Stimulated activated CD8-positive, alpha-beta memory T cell treated with anti-CD3 and anti-CD28 coated beads, Interleukin-15, amount 100 ng/mL, for 48 hours (primary cell): ENCODE measurements at places on chromosomes 4 and X.
A peak's percentile ranks its signal among the peaks of the same experiment; 100 is the strongest.

DNA sequence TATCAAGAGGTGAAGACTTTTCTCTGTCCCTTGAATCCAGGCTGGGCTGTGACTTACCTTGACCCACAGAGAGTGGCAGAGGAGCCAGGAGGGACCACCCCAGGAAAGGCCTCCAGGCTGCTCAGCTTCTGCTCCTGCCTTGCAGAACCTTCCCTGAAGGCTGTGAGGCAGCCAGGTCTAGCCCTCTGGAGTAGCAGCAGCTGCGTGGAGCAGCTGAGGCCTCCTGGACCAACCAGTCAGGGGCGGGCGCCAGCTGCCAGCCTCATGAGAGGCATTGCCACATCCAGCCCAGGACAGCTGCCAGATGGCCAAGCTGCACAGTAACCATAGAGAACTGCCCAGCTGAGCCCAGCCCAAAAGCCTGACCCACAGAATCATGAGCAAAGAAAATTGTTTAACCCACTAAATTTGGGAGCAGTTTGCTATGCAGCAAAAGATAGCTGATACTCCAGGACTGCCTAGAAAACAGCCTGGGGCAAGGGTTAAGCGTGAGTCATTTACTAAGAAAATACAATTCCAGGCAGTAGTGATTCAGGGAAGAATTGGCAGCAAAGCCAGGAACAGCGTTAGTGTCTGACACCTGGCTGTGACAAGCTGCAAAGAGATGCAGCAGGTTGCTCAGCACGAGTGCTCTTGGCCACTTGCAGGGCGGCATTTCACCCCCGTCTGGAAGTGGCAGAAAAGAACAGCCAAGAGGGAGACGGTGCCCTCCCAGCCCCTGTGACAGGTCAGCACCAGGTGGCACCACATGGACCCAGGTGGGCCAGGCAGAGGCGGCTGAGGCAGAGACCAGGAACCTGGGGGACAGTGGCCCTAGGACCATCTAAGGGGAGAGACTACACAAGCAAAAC is 14.7 kb upstream of the PDE6B start:
- no peak for DNase-seq

DNA sequence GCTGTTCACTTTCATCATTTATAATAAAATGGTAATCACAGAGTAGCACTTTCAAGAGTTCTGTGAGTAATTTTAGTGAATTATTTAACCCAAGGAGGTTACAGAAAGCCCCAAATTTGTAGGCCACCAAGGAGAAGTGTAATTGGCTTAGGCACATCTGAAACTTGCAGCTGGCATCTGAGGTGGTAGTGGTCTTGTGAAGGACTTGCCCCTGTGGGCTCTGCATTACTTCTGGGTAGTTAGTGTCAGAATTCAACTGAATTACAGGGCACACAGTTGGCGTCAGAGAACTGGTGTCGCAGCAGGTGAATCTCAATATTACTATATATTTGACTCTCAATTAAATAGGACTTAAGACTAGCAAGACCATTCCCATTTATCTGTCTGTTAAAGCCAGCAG is 36.9 kb downstream of the GPR174 start:
- DNase-seq = no peak

GRCh38 chrX:113157496-113157895 is 316.9 kb upstream of the AMOT start:
- no peak for DNase-seq

GRCh38 chr4:121651597-121651996 is 45.2 kb downstream of the ANXA5 start:
- no peak for DNase-seq

DNA sequence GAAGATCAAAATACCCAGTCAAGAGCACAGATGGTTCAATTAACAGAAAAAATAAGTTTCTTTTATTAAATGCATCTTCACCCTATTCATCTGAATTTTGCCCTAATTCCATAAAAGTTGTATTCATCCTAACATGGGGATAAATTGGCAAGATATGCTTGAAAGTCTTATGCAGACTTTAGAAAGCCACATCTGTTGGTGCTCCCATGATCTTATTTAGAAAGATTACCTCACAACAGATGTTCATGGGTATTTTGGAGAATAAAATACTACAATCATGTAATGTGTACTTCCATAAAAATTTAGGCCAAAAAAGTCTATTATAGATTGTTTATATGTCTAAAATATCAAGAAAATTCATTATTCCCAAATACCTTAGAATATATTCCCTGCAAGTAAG is 510.3 kb downstream of the TECRL start:
- DNase-seq = no peak

DNA sequence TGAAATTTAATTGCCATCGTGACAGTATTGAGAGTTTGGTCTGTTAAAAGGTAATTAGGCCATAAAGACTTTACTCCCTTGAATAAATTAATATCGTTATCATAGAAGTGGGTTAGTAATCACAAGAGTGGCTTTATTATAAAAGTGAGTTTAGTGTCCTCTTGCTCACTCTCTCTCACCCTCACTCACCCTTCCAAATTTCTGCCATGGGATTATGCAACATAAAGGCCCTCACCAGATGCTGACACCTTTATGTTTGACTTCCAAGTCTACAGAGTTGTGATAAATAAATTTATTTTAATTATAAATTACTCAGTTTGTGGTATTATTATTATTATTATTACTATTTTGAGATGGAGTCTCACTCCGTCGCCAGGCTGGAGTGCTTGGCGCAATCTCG is 1070.8 kb downstream of the PCDH18 start:
- no peak for DNase-seq

- no peak for DNase-seq
These were observed 262.5 kb upstream of the PCDH18 start for GRCh38 chr4:137794764-137795254.

GRCh38 chrX:41695426-41695825 is 6.7 kb downstream of the GPR34 start:
- peak; percentile 4 for DNase-seq

DNA sequence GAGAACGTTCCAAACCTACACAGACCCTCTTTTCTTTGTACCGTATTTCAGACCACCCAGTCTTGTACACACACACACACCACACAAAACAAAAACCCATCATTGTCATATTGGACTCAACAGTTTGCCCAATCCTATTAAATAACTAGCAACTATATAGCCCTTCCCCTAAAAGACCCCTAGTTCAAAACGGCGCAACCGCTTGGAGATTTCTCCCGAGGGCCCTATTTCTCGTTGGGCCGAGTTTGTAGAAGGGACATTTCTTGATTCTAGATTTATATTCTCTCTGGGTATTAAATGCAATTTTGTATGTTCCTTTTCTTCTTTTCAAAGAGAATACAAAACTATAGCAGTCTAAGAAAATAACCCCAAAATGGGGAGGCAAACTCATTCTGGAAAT is 547 bp upstream of the PDGFRA start:
- no peak for DNase-seq

- no peak for DNase-seq
These were observed 453.0 kb downstream of the PCDH11X start for GRCh38 chrX:92232182-92232581.

DNA sequence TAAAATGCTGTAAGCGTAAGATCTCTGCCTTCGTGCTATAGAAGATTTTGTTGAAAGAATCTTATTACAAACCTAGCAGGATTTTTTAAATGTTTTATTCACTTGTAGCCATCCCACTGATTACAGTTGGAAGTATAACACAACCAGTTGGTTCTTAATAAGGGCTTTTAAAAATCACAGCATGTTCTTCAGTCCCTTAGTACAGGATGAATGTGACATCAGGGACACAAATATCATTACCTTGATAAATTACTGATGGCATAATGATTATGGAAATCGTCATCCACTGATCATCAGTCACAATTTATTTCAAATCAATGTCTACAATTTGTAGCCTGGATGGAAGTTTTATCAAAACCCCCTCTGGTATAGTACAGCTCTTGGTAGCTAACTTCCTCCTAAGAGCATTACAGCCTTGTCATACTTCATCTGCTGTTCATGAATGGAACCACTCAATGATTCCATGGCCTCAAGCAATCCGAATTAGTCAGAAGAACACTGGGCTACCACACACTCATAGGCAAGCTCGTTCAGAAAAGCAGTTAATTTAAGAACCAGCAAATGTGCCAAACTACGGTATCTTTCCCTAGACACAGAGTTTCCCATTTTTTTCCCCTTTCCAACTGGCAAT is 389.2 kb upstream of the TENM3 start:
- DNase-seq = no peak

DNA sequence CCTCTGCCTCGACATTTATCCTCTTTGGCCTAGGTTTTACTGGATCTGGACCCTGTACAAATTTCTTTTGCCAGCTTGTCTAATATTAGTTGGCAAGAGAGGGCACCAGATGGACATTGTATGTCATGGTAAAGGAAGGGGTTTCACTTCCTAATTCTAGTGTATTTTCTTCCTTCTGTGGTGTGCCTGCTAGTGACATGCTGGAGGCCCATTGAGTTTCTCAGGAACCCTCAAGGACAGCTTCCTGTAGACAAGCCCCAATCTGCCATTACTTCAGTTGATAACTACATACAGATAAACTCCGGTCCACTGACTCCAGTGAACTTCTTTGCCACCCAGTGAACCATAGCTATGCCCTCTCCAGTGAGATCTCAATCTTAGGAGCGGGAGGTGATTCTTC is 116.9 kb downstream of the STPG2 start:
- no peak for DNase-seq

GRCh38 chr4:75429208-75429607 is 85.0 kb downstream of the RCHY1 start:
- DNase-seq = no peak

DNA sequence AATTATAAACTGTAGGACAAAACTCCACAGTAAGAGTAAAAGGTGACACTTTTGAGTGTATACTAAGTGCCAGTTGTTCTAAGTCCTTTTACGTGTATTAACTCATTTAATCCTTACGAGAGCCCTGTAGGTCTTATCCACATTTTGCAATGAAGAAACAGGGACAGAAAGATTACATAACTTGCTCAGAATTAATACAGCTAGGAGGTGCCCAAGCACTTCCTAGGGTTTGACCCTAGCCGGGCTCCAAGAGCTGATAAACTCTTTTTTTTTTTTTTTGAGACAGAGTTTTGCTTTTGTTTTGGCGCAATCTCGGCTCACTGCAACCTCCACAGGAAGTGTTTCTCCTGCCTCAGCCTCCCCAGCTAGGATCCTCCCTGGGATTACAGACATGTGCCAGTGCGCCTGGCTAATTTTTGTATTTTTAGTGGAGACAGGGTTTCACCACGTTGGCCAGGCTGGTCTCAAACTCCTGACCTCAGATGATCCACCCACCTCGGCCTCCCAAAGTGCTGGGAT is 110.4 kb downstream of the UBE2K start:
- no peak for DNase-seq

DNA sequence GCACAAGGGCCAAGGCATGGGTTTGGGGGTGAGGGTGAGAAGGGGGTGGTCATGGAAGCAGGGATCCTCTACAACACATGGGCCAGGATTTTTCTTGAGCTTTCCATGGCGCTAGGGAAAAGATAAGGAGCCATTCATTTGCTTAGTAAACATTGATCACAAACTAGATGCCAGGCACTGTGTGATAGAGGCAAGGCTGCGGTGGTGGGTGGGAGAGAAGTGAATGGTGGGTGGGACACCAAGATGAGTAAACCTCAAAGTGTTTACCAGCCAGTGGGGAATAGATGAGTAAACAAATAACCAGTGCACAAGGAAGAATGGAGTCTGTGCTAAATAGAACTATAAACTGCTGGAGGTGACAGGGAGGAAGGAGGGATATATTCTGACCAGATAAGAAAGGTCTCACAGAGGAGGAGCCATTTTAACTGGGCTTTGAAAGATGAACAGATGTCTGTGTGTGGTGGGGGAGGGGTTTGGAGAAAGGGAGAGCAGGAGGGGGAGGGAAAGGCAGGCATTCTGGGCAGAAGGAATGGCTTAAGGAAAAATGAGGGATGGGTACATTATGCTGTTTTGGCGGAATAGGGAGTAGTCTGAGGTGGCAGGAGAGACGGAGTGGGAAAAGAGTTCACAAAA is 48.0 kb upstream of the LAS1L start:
- no peak for DNase-seq

GRCh38 chrX:40013266-40014195 is 84.2 kb downstream of the BCOR start:
- DNase-seq = no peak

- DNase-seq = no peak
These were observed 1.8 kb downstream of the TLL1 start for GRCh38 chr4:165874791-165875371.

DNA sequence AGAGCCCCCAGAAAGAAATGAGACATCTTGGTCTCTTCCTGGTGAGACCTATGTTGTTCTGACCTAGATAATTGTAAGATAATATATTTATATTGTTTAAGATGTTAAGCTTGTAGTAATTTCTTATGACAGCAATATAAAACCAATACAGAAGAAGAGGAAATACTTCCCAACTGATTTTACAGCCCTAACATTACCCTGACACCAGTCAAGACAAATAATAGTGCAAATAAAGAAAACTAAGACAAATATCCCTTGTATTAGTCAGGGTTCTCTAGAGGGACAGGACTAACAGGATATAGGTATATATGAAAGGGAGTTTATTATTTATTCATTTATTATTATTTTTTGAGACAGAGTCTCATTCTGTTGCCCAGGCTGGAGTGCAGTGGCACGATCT is 18.7 kb downstream of the TCEAL8 start:
- DNase-seq = no peak

DNA sequence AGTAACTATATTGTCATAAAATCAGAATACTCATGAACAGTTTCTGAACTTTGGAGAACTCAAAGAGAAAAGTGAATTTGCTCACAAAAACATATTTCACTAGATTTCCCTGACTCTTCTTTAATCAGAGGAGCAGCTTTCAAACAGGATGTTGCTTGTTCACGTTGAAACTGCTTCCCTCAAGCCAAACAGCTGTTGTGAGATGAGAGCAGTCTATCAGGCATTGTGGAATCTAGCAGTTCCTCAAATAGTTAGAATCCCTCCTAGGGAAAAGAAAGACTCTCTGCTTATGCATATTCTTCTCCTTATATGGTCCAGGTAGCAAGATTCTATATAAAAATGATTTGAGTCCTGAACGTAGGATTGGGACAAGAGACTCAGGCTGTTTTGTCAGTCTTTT is 1012.1 kb downstream of the FAM133A start:
- DNase-seq = no peak

DNA sequence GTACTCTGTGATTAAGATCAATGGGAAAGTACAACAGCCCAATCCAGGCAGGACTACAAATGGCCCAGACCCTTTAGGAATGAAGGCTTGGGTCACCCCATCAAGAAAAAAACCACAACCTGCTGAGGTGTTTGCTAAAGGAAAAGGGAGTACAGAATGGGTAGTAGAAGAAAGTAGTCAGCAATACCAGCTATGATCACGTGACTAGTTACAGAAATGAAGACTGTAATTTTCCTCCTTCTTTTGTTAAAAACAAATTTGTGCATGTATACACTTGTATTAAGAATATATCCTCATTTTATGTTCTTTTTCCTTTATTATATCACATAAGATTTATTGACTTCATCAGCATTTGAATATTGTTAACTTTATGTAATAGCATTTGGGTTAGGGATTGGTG is 160.1 kb upstream of the TBX22 start:
- DNase-seq = no peak

GRCh38 chr4:107452717-107453630 is 267.1 kb downstream of the PAPSS1 start:
- DNase-seq = no peak

GRCh38 chr4:14165222-14165920 is 537.8 kb upstream of the BOD1L1 start:
- no peak for DNase-seq
